ENCODE measurements at places on chromosomes 3 and 15. TPM values are rescaled to one million over a fixed set of nuclear protein-coding genes. Genes with fewer than 3 reads are reported as not detected.

The RASGRF1 gene
- total RNA-seq = not detected

The ISLR gene
- not detected for total RNA-seq

The ANKRD63 gene
- 11.4 TPM for total RNA-seq

The MORC1 gene
- total RNA-seq = not detected

The TERC gene
- total RNA-seq = 61.5 TPM

The CHRM5 gene
- total RNA-seq = not detected

The SERPINI2 gene
- not detected for total RNA-seq

The CRYBG3 gene
- 12.1 TPM for total RNA-seq

The CSPG5 gene
- not detected for total RNA-seq

The GCNT3 gene
- total RNA-seq = 0.13 TPM

The ZBBX gene
- total RNA-seq = not detected

Data from SJSA1 (cell line).